ENCODE measurements at places on chromosomes 4 and X. TPM values are rescaled to one million over a fixed set of nuclear protein-coding genes. Genes with fewer than 3 reads are reported as not detected.

- no peak for DNase-seq
Observed at GRCh38 chrX:83984961-83985360, 124.0 kb downstream of the CYLC1 start.

- no peak for DNase-seq
Observed at GRCh38 chr4:112287258-112287989, 1.7 kb upstream of the TIFA start.

Gene CPE
- total RNA-seq: 2.3 TPM

DNA sequence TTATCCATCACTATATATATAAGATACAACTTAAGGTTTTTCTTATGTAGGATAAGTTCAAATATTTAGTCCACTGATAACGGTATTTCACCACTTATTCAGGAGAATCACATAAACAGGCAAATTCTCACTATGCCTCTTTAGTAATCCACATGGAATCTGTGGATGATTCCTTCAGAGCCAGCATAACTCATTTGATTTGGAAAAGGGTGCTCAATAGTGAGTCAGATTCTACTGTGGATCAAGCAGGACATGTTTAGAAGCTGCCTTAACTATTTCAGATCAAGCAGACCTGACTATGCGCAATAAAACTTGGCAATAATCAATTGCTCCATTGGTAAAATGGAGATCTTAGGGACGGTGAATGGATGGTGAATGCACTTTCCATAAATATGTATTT is 184.1 kb downstream of the CBR4 start:
- no peak for DNase-seq

GRCh38 chr4:35105486-35105885 is 1138.8 kb downstream of the ARAP2 start:
- no peak for DNase-seq

DNA sequence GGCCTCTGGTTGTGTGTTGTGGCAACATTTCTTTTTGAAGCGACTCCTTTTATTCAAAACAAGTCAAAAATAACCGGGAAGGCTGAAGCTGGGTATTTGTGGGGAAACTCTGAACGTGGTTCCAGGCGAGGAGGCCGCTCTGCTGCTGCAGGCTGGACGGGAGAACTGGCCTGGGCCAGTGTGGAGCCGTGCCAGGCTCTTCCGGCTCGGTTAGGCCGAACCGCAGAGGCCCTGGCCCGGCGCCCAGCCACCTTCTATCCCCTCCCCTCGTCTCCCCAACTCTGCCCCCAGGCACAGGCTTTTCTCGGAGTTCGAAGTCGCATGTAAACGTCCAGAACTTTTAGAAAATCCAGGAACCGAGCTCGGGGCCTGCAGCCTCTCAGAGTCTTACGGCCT is 2.4 kb upstream of the BCOR start:
- no peak for DNase-seq

DNA sequence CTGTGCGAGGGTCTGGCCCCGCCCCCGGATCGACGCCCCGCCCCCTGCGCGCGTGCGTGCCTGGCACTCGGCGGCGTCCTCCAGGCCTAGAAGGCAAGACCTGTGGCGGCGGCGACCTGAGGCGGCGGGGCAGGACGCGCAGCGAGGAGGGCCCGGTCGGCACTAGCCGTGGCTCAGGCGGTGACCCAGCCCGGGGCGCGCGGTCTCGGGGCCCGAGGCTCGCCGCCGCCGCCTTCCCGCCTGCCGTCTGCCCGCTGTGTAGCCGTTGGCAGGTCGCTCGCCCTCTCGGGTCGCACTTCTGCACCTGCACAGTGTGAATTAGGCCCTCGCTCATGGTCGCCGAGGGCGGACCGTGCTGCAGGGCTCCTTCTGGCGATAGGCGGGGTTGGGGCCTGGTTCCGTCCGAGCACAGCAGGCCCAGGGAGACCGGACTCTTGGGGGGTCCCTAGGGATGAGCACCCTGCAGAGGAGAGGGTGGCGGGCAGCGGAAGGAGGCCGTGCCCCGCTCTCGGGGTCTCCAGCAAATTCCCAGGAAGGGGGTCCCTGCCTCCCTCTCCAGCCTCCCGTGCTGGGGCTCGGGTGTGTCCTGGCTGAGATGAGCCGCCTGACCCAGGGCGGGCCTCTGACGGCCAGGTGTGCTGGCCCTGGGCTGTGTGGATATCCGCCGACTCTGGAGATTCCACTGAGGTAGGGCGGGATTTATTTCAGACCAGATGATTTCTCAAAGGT is 557 bp upstream of the FAM53A start:
- DNase-seq: no peak

DNA sequence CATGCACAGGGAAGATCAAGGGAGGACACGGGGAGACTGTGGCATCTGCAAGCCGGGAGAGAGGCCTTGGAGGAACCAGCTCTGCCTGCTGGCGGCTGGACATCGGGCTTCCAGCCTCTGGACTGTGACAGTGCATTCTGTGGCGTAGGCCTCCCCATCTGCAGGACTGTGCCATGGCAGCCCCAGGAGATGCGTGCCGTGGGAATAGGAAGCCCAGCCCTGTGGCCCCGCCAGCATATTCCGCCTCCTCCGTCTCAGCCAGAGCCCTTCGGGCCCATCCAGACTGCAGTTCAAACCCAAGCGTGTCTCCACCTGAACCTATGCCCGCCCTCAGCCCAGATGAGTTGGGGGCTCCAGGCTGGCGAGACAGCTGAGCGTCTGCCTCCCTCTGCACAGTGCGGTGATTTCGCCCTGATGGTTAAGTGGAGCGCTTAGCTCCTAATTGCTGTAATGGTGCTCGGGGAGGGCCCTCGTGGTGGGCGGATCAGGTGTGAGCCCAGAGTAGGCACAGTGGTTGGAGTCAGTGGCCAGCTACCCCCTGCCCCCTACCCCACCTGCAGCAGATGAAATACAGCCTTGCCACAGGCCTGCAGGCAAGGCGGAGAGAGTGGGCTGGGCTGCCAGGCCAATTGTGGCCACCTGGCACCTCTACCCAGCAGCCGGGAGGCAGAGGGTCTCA is 133.9 kb downstream of the HMX1 start:
- DNase-seq: no peak

DNA sequence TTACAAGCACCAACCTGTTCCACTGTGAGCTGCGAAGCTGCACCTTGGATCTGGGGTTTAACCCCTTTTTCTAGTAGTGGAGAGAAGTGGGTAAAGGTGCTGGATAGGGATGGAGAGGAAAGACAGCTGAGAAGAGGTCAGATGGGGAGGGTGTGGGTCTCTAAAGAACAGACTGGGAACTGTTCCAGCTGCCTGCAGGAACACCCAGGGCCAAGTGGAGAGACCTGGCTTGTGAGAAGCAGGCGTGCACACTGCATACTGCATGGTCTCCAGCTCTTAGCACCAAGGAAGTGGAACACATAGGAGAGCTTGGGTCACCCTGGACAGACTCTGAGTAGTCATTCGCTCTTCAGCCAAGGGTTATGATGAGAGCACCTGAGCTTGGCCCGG is 16.1 kb downstream of the BCOR start:
- no peak for DNase-seq

GRCh38 chr4:188023682-188024081 is 28.1 kb downstream of the ZFP42 start:
- DNase-seq: no peak

DNA sequence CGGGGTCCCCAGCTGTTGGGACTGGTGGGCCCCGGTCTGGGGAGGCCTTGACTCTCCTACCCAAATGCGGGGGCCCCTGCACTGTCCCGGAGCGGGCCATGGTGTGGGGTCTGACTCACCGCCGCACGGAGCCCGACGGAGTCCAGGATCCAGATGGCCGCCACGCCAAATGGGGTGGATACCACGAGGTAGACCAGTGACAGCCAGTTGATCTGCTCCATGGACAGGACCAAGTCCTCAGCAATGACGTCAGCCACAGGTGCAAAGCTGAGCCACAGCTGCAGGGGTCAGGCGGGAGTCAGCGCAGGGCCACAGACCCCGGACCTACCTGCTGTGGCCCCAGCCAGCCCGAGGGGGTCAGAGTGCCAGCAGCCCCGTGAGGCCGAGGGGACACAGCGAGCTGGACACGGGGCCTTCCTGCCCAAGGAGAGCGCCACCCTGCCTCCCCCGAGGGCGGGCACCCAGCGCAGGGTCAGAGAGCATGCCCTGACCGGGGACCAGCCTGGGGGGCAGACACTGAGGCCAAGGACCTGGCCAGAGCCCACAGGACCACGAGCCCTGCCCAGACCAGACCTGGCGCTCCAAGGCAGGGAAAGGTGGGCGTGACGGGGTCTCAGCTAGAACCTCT is 2.4 kb downstream of the SLC49A3 start:
- DNase-seq: no peak

- no peak for DNase-seq
Observed at GRCh38 chr4:75708218-75708691, 16.1 kb upstream of the USO1 start.

GRCh38 chrX:131762802-131763234 is 218.9 kb downstream of the OR13H1 start:
- DNase-seq: peak; percentile 32

DNA sequence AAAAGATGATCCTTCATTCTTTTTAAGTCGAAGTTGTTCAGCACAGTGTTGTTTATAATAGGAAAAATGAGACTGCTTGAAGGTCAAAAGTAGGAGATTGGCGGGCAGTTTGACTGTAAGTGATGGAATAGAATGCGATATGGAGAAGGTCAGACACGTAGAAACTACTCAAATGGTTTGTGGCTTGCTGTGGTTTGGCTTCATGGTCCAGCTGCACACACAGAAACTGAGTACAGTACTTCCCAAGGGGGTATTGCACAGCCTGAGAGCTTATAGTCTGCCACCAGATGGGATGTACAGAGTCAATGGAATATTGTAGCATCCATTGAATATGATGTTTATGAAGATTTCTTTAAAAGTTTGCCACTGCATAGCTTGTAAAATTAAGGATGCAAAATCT is 41.1 kb upstream of the DKK2 start:
- no peak for DNase-seq
